ENCODE measurements at places on chromosomes 4 and X.

DNA sequence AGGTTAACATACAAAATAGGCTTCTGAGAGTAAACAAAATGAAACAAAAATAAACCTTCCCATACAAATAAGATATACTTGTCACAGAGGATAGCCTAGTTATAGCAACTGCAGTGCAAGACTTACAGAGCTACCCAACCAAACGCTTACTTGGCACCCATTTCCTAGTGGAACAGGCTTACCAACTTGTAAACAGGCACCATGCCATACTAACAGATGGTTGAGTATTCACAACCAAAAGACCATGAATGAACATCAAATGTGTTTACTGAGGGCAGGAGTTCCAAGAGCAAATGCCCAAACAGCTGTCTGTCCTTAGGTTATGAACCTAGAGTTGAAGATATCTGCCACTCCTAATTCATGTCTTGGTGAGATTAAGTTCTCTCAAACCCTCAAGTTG lies 2629.2 kb downstream of the PCDH7 start:
- no peak for DNase-seq

DNA sequence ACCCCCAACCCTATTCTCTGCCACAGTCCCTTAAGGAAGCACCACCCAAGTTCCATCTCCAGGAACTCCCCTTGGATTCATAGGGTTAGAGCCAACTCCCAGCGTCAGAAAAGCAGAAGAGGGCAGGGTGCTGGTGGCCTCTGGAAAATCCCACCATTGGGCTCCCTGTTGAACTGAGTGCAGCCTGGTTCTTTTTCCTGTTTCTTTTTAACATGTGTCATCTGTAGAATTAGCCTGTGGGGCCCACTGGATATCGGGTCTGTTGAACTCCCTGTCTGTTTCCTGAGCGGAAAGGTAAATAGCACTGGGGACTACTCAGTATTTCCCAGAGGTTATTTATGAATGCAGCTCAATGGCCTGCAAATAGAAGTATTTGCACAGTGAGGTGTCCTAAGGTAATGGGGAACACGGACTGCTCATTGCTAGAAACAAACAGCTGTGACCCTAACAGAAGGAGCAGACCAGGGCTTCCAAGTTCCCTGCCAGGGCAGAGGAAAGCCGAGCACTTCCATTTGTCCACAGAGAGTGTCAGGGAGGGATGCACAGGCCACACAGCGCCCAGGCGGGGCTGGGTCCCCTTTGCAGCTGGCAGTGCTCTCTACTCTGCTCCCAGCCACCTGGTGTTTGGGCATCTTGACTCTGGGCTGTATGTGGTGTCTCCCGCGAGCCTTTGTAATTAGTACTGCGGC lies 102.6 kb downstream of the FHDC1 start:
- no peak for DNase-seq

- no peak for DNase-seq
Measured at GRCh38 chrX:103153661-103154060, 60.7 kb upstream of the NXF3 start.

DNA sequence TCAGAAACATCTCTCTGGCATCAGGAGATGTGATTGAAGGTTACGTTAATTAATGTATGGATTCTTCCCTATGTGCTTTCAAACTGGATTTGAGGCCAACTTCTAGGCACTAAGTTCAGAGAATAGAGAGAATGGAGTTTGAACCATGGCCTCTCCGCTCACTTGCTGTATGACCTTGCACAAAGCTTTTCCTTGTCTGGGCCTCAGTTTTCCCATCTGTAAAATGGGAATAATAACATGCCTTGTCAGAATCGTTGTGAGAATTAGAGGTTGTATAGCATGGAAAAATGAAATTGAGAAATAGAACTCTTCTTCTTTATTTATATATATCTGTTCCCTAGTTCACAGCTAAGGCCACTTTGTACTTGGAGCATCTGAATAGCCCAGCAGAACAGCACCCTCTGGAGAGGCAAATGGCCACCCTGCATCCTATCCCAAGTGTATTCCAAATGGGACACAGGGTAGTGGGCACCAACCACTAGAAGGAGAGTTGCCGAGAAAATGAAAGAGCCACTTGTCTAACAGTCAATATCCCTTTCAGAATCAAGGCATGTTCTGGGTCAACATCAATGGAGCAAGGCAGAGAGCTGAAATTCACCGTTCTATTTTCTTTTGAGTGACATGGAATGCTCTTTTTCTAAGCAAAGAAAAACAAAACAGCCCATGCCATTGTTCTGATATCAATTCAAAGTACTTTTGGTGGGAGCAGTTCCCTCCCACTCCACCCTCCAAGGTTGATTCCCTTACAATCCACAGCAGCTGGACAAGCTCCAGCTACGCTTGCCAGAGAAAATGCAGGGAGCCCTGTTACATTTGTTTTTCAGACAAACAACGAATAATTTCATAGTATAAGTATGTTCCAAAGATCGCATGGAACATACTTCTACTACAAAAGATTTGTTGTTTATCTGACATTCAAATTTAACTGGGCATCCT lies 23.3 kb upstream of the MTM1 start:
- no peak for DNase-seq

DNA sequence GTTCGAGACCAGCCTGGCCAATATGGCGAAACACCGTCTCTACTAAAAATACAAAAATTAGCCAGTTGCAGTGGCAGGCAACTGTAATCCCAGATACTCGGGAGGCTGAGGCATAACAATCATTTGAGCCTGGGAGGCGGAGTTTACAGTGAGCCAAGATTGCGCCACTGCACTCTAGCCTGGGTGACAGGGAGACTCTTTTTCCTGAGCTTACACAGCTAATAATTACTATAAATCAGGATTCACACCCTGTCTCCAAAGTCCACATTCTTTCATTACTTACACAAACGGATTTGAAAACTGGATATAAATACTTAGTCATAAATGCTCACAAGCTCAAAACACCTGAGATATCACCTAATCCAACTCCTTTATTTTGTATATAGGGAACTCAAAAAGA lies 151.6 kb downstream of the LRBA start:
- DNase-seq = no peak

All from CMK (cell line).